ENCODE measurements at places on chromosomes 13 and 19. TPM values are rescaled to one million over a fixed set of nuclear protein-coding genes. Genes with fewer than 3 reads are reported as not detected.

UQCRFS1 gene
- total RNA-seq: 34.0 TPM

TSHZ3 gene
- total RNA-seq: 17.3 TPM

PABPC3 gene
- total RNA-seq: 0.17 TPM

DPY19L3 gene
- total RNA-seq: 18.8 TPM

CNFN gene
- total RNA-seq: not detected

CYP4F8 gene
- total RNA-seq: not detected

PRTN3 gene
- total RNA-seq: not detected

FPR3 gene
- total RNA-seq: under 0.01 TPM

TBC1D17 gene
- total RNA-seq: 19.5 TPM

RYR1 gene
- total RNA-seq: under 0.01 TPM

TGDS gene
- 10.3 TPM for total RNA-seq

ZNF441 gene
- 11.8 TPM for total RNA-seq

ETV2 gene
- 0.51 TPM for total RNA-seq
